Activated naive CD8-positive, alpha-beta T cell treated with anti-CD3 and anti-CD28 coated beads, Interleukin-2, amount 50 U/mL, for 16 hours (primary cell): ENCODE measurements at places on chromosomes 5 and 9.

- no peak for DNase-seq
These were observed 80.3 kb downstream of the CDH6 start for GRCh38 chr5:31273631-31274378.

- no peak for DNase-seq
These were observed 233.8 kb upstream of the TMEM161B start for GRCh38 chr5:88502179-88503040.

DNA sequence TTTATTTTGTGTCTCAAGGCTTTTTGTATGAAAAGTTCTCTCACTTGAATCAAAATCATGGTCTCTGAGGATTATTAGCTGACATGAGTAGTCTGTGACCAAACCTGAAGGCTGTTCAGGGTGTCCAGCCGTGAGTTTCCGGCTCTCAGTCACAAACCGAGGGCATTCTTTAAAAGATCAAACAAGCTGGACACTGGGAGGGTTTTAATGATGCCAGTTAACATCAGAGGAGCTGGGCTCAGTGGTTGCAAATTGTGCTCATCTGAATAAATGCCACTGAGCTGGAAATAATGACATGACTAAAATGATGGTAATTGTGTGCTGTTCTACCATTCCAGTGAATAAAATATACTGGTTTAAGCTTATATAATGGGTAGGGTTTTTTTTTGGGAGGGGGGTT is 153.1 kb downstream of the FOCAD start:
- DNase-seq, result no peak

- no peak for DNase-seq
These were observed 34.0 kb downstream of the GAPVD1 start for GRCh38 chr9:125295657-125296056.

GRCh38 chr5:157020511-157021222 is 38.2 kb downstream of the HAVCR1 start:
- no peak for DNase-seq

DNA sequence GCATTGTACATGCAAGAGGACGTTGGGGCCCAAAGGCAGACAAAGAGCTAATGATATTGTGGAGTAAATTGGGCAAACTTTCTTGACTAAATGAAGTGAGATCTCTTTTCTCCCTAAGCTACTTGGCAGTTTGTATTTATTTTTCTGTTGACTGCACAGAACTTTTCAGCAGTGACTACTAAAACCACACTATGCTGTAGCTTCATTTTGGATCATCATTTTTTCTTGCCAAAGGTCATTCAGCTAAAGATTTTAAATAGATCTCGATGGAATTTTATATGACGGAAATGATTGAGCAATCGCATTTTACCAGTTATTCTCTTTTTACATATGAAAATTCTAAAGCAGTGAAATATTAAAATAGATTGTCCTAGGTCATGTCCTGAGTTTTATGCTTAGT is 286.1 kb upstream of the ACTBL2 start:
- DNase-seq, result no peak

- no peak for DNase-seq
These were observed 35.2 kb upstream of the SLC36A2 start for GRCh38 chr5:151382576-151382975.

- DNase-seq, result no peak
These were observed 134.8 kb downstream of the TMEM174 start for GRCh38 chr5:73307645-73308355.

- no peak for DNase-seq
These were observed 143.6 kb downstream of the BOD1 start for GRCh38 chr5:173472784-173473278.

DNA sequence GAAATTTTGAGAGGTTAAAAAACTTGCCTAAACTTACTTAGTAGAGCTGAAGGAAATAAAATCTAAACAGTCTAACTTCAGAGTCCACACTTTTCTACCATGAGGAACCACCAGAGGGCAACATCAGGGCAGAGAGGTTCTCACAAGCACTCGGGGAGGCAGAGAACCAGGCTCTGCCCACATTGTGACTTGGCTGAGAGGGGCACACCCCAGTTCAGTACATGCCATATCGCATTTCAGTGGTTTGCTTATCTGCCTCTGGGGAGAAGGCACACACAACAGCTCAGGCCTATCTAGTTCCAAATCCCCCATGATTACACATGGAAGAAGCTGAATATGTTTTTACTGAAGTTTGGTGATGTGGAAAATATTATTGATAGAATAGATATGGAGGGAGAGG is 49.2 kb downstream of the EQTN start:
- no peak for DNase-seq

DNA sequence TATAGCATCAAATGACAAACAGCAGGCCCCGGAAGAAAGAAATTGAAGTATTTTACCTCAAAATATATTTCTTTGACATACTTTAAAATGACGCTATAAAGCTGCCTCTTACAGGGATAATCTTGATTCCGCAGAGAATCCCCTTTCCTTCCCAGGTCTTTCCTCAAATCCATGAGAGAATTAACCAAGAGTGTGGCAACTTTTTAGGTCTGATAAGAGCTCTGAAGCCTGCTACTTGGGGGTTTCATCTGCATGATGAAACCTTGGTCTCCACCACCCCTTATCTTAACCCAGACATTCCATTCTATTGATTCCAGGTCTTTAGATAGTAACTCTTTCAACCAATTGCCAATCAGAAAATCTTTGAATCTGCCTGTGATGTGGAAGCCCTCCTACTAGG is 173.8 kb downstream of the CEMIP2 start:
- DNase-seq, result no peak

DNA sequence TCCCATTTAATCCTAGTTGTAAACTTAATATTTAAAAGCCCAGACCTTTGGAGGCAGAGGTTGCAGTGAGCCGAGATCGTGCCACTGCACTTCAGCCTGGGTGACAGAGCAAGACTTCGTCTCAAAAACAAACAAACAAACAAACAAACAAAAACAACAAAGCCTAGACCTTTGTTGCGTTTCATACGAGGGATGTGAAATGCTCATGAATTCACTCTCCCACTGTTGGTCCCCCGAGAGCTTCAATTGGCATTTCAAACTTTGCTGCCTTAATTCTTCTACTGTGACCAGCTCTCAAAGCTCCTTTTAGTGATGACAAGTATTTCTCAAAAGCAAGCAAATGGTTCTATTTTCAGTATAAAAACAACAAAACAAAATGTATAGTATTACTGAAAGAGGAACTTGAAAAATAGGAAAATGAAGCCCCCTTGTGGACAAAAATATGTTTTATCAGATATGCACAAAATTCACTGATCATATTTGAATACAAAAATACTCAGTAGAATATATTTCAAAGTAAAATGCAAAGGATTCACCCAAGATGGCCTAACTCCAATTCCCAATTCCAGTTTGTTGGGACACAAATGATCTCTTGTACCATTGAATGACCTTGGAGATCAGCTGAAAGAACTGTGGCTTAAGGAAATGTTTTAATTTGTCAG is 140.4 kb downstream of the ESM1 start:
- DNase-seq, result no peak

DNA sequence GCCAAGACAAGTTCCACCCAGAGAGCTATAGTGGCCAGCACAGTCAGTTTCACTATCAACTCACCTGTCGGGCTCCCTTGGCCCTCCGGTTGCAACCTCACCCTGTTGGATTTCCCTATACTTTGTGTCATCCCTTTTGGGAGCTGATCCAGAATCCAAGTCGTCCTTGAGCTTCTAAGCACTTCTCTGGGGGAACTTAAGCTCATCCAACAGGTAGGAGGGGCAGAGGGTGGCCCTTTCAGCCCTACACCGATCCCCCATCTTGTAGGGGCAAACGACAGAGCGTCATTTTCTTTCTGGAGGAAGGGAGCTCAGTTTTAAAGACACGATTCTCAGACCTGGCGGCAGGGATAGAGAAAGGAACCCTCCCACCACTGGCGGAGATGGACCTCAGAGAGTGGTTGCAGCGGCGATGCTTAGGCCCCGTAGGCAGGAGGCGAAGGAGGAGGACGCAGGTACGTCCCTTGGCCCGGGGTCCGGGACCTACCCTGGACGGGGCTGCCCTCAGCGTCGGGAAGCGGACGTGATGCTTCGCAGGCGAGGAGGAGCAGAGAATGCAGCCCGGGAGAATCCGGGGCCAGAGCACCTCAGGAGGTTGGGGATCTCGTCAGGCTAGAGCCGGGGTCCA is 519 bp downstream of the ZER1 start:
- DNase-seq, result no peak

GRCh38 chr9:136079916-136080246 is 15.2 kb downstream of the NACC2 start:
- no peak for DNase-seq

DNA sequence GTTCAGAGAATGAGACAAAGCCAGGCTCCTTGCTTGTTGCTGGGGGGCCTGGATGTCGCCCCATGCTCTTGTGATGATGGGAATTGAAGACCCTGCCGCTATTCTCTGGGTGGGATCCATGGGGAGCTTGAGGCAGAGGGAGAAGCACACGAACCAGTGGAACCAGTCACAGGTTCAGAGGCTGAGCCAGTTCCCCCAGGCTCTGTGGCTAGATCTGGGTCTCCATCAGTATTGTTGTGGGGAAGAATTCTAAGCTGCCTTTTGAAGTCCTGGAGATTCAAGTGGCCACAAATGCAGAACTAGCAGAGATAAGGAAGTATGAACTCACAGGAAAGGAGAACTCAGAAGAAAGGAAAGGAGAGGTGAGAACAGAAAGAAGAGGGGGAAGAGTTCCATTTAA is 219.4 kb downstream of the MSX2 start:
- no peak for DNase-seq

DNA sequence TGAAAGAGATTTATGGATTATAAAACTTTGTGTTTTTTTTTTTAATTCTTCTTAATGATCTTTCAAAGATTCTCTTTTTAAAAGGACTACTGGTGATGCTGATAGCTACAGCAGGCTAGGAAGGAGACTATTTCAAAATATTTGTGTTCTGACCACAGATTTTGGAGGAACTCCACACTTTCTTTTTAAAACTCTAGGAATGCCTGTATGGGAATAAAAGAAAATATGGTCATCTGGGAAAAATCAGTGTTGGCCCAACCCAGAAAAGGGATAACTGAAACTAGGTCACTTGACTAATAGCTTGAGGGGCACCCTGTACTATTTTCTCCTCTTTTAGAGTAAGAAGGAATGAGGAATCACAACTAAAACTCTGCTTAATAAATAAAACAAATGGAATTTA is 97.6 kb upstream of the ADAMTS19 start:
- DNase-seq, result no peak

GRCh38 chr5:71974165-71974564 is 133.1 kb upstream of the MAP1B start:
- no peak for DNase-seq
